Tongue (tissue), 3 donors: ENCODE measurements at places on chromosomes 1 and 21.
A peak's percentile ranks its signal among the peaks of the same experiment; 100 is the strongest.

GRCh38 chr1:165520646-165521045 is 23.2 kb upstream of the LRRC52 start:
- DNase-seq: no peak

GRCh38 chr21:43699933-43700599 is 18.9 kb upstream of the PDXK start:
- no peak for DNase-seq

- no peak for DNase-seq
Measured at GRCh38 chr1:166933633-166934032, 41.7 kb downstream of the ILDR2 start.

GRCh38 chr1:111507411-111508201 is 4.2 kb upstream of the ADORA3 start:
- peak; percentile 84 for DNase-seq
